ENCODE measurements at places on chromosomes 1 and 21.

GRCh38 chr21:44359396-44359795, 6.0 kb downstream of the TRPM2 start:
- DNase-seq = no peak

- DNase-seq = no peak
Measured at GRCh38 chr1:234583755-234584419, 26.1 kb downstream of the IRF2BP2 start.

GRCh38 chr1:154295408-154296235, 23.2 kb downstream of the HAX1 start:
- DNase-seq = no peak

- no peak for DNase-seq
Measured at GRCh38 chr1:12539320-12539704, 78.7 kb downstream of the DHRS3 start.

DNA sequence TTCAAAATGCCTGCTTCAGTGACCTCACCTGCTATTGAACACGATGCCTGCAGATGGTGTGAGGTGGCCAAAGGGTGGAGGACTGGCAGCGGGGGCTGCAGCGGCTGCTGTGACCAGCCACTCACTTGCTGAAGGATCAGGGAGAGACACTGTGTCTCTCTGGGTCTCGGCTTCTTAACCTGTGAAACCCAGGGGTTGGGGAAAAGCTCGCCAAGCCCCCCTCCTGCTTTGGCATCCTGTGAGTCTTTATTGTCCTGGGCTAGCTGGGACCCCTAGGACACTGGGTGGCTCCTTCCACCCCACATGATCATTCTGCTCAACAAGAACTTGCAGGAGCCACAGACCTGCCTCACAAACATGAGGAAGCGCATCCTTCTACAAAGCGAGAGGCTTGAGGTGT, 112.8 kb downstream of the SIM2 start:
- DNase-seq = no peak

DNA sequence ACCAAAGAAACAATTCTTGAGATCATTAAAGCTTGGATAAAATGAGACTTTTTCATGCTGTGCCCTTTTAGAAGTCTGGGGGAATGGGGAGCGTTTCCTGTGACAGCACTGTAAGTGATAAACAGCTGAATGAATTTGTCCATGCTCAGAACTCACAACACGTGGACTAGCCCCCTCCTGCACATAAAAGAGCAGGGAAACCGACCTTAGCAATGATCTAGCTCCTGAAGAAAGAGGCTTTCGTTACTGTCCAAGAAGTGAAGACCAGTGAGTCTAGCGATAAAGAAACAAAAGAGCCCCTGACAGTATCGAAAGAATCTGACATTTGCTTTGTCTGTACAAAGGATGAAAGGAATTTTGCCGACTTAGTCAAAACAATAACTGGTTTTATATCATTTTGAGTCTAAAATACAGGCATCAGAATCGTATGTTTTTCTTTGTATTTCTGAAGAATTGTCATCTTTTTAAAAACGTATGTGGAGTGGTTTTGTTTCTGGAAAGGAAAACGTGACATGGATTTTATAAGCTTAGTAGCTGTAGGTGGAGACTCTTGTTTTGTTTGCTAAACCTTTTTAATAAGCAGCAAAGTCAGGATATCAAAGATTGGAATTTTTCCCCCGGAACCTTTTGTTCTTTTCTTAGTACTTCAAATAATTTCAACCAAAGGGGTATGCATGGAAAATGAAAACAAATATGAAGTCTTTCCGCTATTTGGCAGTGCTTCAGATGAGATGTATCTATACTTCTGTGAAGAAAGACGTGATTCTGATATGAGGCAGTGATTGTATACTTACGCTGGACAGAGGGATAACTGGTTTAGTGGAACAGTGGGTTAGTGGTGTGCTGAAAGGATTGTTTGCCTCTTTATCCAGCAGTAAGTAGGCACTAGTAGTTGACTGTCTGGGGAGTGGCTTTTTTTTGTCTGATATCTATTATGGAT, 61.0 kb downstream of the MAST2 start:
- DNase-seq = no peak

Measured in stimulated activated CD4-positive, alpha-beta T cell treated with anti-CD3 and anti-CD28 coated beads, Interleukin-15, amount 100 ng/mL, for 1 hour (primary cell).